Lung microvascular endothelial cell (primary cell): ENCODE measurements at places on chromosomes 11 and 22.

DNA sequence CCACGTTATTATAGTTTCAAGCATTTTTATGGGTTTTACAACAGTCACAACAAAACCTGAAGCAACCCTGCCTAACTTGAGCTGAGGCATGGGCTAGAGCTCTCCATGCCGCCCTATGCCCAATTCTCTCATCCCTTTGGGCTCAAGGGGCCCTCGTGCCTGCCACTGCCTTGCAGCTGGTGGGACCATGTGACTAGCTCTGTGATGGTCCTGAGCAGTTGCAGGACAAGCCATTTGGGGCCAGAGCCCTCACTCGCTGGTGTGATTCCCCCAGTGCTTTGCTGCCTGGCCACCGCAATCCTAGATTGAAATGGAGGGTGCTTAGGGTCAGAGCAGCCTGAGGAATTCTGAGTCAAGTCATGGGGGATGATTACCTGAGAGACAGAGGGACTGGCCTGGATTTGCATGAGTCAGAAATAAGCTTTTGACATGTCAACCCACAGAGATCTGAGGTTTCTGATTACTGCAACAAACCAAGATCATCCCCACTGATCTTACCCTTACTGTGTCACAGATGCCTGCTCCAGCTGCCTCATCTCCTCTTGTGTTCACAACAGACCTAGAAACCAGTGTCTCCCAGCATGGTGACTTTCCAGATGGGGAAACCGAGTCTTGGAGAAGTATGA, 323.7 kb downstream of the BRD1 start:
- no peak for DNase-seq

- no peak for DNase-seq
Measured at GRCh38 chr11:121012091-121012490, 11.8 kb upstream of the TBCEL start.

- no peak for DNase-seq
Measured at GRCh38 chr11:75200051-75200450, 40.5 kb upstream of the TPBGL start.

GRCh38 chr11:103948187-103948763, 88.2 kb upstream of the DDI1 start:
- DNase-seq, result no peak

DNA sequence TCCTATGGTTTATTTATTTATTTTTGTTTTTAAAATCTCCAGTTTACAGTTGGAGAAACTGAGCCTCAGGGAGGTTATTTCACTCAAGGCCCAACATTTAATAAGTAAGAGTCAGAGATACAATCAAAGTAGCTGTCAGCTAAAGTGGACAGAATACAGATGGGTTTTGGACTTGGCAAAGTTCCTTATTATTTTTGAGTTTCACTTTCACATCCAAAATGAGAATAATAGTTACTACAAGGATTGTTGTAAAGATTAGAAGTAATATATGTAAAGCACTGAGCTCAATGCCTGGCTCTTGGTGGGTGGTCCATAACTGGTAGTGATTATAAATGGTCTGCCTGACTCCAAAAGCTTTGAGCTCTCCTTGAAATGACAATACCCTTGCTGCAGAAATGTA, 87.5 kb upstream of the SESN3 start:
- no peak for DNase-seq

GRCh38 chr11:10752486-10752885, 1.4 kb downstream of the CTR9 start:
- DNase-seq, result no peak

- DNase-seq, result no peak
Measured at GRCh38 chr22:40200795-40201530, 23.2 kb downstream of the TNRC6B start.

DNA sequence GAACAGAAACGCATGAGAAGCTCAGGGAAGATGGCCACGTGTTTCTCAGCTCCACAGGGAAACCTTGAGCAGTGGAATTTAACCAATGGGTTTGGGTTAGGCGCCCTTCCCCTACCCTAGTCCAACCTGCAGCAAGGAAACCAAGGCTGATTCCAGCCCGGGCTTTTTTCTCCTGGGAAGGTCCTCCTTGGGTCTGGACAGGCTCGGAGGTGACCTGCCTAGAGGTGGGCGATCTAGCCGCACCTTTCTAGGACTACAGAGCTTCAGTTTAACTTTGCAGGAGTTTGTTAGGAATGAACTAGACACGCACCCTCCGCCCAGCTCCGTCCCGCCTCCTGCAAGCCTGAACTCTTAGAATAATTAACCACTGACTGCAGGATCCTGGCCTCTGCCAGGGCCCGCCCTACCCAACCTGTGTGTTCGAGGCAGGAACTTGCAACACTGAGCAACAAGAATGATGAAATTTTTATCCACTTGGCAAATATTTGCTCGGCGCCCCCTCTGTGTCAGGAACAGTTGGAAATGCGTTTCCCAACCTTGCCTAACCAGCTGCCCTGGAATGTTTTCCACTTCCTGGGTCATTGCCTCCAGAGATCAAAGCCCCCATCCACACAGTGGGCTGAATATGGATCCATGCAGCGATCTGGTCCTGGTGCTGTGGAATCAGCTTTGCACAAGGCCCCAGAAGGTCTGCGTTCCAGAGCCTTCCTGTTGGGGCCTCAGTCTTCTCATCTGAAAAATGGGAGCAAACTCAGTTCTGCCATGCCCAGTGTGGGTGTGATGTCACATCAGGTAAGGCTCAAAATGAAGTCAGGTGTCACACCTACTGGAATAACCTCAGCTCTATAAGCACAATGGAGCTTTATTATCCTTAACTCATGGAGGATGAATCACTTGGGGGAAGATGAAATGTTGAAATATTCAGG, 13.3 kb downstream of the MPST start:
- no peak for DNase-seq

DNA sequence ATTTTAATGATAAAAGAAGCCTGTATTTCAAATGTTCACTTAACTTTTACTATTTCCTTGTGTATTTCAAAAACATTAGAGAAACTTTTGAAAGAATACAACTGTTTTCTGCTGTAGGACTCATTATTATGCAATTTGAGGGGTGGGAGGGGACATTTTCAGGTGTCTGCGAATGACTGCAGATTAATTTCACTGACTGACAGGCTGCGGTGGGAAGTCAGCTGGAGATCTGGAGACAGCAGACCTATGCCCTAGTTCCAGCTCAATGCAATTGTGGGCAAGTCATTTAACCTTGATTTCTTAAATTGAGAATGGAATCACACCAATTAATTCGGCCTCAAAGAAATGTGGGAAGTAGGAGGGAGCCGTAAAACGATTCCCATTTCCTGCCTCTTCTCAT, 128.7 kb downstream of the ARL14EP start:
- DNase-seq, result no peak

DNA sequence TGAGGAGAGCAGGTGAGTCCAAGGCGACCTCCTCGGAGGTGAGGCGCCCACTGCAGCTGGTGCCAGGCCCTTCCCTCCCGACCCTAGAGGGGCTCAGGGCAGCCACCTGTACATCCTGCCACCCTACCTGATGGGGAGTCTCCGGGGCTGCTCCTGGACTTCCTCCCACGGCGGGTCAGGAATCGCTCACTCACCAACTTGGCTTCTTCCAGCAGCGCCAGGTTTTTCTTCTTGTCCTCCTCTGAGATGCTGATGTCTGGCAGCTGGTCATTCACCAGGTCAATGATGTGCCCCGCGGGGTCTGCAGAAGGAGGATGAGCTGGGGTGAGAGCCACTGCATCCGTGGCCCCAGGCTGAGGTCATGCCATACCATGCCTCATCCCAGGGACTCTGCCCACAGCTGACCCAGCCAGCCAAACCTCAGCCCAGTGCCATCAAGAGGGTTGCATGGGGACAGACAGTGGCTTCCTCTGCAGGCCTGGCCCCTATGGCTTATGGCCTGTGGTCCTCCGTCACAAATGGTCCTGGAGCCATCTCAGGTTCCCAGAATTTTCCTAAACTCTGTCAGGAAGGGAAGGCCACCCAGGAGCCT, 61.0 kb upstream of the LYVE1 start:
- no peak for DNase-seq

GRCh38 chr11:95093548-95093947, 3.9 kb downstream of the ENDOD1 start:
- no peak for DNase-seq
